Hindlimb muscle (tissue), 1 donor: ENCODE measurements at places on chromosomes 12 and 14.

DNA sequence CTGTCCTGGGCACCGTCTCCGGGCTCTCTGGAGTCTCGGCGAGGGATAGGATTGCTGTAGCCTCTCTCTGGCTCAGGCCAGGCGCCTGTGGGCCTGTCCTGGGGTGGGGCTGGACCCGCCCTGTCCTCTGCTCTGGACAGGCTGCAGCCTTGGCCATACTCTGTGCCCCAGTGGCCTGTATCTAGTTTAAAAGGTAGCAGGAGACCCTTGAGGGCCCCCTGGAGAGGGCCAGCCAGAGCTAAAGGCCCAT lies 1.8 kb downstream of the KIF26A start:
- DNase-seq, result no peak

- no peak for DNase-seq
Measured at GRCh38 chr12:44976246-44976645, 74.7 kb downstream of the DBX2 start.

- no peak for DNase-seq
Measured at GRCh38 chr14:86646125-86646524, 1116.2 kb downstream of the FLRT2 start.

DNA sequence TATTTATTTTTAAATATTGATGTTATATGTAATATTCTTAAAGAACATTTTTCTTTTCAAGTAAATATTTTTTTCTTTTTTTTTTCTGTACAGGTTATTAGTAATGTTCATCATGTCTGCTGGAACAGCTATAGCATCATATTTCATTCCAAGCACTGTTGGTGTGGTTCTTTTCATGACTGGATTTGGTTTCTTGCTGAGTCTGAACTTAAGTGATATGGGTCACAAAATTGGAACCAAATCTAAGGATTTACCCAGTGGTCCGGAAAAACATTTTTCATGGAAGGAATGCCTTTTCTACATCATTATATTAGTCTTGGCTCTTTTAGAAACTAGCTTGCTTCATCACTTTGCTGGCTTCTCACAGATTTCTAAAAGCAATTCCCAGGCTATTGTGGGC lies 23.2 kb downstream of the PCNX4 start:
- DNase-seq, result no peak

DNA sequence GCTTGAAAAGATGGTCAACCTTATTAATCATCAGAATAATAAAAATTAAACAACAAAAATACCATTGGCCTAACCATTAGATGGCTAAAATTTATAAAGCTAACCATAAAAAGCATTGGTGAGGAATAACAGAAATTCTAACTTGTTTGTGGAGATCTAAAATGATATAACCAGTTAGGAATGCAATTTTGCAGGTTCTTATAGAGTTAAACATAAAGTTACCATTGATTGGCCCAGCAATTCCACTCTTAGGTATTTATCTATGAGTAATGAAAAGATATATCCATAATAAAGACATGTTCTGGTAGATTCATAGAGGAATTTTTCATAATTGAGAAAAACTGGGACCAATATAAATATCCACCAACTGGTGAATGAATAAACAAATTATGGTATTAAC lies 1098.6 kb downstream of the FSCB start:
- DNase-seq, result no peak

DNA sequence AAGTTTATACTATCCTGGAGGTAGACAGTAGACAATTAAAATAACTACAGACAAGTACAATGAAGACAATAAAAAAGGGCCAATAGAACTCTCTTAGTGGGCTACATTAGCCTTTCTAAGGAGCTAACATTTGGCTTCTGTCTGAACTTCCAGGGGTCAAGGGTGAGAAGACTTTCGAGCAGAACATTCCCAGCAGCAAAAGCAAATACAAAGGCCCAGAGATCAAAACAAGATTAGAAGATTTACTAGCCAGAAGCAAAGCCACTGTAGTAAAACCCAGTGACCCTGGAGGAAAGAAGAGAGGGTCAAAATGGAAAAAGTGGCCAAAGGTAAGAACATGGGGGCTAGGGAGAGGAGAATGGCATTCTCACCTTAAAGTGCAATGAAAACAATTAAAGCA lies 63.2 kb downstream of the ATP2B1 start:
- DNase-seq, result no peak

- no peak for DNase-seq
Measured at GRCh38 chr12:51845482-51845881, 3.0 kb downstream of the FIGNL2 start.

DNA sequence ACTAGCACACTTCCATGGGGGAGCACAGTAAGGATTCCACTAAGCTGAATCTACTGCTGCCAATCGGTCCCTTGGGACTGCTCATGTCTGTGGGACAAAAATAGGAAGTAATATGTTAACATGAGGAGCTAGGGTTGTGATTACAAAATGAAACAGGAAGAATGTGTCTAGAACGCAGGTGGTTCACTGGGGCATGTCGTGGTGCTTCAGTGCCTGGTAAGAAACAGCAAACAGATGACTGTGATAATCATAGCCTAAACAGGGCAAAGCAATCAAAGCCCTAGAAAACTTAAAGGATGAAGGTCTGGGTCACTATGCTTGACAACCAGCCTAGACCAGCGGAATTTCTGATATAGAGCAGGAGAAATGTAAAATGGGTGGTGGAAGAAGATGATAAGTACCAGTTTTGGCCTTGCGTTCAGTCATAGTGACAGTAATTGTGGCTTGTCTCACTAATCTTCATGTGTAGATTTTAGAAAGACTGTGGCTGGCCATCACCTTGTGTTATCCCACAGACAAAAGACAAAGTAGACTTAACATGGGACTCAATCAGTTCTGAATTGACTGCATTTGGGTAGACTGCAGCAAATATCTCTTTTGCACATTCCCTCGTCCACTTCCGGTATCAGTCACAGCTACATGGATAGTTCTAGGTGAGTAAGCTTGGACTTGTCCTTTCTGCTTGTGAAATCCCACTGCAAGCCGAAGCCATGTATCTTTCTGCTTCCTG lies 51.4 kb downstream of the WASHC3 start:
- DNase-seq, result no peak

DNA sequence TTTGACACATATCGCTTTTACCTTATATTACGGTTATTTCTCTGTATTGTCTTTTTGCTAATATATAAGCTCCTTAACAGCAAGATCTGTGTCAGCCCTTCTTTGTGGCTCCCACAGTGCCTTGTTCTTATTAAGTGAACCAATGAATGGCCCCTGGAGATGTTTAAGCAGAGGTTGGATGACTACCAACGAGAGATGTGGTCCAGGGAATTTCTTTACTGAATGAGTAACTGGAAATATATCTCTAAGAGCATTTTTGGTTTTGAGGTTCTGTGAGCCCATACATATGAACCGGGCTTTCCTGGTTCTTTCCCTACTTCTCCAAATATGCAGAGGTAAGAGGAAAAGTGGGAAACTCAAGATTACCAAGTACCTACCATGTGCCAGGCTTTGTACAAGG lies 23.5 kb downstream of the CALCOCO1 start:
- DNase-seq, result no peak

DNA sequence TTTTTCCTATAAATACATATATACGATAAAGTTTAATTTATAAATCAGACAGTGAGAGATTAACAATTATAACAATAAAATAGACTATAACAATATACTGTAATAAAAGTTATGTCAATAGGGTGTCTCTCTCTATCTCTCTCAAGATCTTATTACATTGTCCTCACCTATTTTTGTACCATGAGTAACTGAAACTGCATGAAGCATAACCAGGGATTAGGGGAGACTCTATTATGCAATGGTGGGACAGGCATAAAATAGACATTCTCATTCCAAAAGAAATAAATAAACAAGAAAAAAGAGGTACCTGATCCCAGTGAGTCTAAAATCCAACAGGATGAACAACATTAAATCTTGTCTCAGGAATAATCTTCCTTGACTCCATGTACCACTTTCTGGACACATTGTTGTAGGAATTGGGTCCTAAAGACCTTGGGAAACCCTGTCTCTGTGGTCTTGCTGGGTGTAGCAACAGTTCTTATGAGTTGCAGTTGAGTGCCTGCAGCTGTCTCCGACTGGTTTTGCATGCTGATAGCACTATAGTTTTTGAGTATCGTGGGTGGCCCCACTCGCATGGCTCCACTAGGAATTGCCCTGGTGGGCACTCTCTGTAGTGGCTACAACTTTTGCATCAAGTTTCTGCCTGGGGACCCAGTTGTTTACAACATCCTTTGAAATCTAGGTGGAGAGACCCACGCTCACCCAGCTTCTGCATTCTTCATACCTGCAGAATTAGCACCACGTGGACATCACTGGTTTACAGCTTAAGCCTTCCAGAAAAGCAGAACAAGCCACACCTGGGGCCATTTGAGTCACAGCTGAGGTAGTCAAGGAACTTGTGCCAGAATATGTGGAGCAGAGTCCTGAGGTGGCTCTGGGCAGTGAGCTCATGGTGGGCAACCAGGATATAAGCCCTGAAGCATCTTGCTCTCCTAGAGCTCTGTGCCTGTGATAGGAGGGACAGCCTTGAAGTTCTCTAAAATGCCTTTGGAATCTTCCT lies 204.7 kb downstream of the KITLG start:
- DNase-seq, result no peak

GRCh38 chr14:26597071-26597588 lies 703 bp downstream of the NOVA1 start:
- DNase-seq, result peak; percentile 46

DNA sequence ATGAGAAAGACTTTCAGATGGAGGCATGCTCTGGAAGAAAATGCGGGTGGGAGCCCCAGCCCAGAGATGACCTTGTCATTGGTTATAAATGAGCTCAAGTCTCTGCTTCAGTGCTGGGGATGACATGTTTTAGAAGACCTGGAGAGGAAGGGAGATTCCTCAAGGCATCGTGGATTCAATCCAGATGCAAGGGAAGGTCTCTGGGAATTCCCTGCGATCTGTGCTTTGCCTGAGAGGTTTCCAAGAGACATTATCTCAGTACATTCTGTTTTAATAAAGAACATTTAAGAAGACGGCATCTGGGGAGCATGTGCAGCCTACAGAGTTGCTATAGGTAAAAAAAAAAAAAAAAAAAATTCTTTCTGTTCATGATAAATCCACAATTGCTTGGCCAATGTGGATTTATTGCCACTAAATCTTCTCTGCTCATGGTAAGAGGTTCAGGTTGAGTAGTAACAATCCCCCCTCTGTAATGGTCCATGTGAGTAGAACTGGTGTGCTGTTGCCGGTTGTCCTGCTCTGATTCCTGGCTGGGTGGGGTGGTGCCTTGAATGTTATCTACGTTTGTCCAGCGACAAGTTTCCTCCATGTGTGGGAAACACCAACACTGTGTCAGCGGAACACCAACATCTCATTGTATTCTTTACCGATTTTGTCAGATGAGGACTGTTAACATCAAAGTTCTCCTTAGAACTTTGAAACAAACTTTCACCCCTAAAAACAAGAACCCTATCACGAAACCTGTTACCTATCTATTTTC lies 230.0 kb downstream of the MSRB3 start:
- DNase-seq, result no peak
